ENCODE measurements at places on chromosomes 7 and 10. TPM values are rescaled to one million over a fixed set of nuclear protein-coding genes. Genes with fewer than 3 reads are reported as not detected.

- DNase-seq, result no peak
Measured at GRCh38 chr7:17690030-17690429, 250.3 kb downstream of the SNX13 start.

DNA sequence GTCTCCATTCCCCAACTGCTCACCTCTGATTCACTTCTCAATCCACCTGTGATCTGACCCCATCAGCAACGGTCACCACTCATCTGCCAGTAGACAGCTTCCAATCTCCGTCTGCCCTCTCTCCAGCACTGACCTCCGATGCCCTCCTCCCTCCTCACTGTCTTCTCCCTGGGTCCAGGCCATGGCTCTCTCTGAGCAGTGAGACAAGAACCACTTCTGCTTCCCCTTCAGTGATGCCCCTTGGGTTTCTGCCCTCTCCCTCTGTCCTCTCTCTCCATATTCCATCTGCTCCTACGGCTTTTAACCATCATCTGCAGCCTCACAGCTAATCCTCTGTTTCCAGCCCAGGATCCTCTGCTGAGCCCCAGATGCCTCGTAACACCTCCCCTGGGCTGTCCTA lies 55.5 kb upstream of the OPALIN start:
- no peak for DNase-seq

Gene GAD2
- total RNA-seq, result not detected

DNA sequence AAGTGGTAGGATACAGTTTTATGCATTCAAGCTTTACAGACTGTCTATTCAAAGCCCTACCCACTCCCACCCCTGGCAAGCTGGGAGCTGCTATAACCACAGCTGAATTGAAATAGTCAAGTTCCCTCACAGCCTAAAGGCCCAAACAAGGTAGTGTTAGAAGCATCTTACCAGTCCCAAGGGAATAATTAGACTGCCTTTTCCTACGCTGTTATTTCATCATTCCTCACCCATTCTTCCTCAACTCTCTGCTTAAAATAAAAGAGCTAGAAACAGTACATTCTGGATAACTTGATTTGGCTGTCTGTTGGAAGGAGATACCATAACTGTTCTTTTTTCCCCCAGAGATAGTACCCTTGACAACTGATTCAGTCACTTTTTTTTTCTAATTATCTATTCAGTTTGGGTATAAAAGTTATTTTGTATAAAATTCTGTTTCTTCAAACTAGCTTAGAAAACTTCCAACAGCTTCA lies 54.0 kb downstream of the RAPGEF5 start:
- no peak for DNase-seq

- no peak for DNase-seq
Measured at GRCh38 chr7:84022009-84022408, 172.6 kb downstream of the SEMA3A start.

DNA sequence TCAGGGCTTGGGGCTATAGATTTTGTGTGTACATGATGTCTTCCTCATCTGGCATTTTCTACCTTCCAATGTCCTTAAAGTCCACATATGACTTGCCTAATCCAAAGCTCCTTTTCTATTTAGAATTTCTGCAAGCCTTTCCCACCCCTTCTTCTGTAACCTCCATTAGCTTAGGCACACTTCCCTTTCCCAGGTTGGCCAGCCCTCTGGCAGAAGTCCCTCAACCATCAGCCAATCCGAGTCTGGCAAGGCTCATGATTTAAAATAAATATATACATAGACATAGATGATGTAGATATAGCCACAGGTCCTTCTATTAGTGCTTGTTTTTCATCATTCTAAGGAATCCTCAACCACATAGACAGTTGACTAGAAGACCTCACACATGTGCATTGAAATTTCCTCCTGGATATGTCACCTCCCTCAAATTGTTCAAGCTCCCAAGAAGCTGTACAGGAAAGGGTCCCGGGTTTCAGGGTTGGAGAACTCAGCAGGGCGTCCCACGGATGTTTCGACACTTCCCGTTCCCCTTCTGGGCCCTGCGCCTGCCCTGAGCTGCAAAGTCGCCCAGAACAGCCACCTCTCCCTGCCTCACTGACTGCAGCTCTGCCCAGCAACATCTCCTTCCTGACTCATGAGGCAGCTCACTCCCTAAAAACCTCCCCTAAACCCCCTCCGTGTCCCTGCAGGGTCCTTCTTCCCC lies 20.4 kb upstream of the PIK3AP1 start:
- peak; percentile 68 for DNase-seq

DNA sequence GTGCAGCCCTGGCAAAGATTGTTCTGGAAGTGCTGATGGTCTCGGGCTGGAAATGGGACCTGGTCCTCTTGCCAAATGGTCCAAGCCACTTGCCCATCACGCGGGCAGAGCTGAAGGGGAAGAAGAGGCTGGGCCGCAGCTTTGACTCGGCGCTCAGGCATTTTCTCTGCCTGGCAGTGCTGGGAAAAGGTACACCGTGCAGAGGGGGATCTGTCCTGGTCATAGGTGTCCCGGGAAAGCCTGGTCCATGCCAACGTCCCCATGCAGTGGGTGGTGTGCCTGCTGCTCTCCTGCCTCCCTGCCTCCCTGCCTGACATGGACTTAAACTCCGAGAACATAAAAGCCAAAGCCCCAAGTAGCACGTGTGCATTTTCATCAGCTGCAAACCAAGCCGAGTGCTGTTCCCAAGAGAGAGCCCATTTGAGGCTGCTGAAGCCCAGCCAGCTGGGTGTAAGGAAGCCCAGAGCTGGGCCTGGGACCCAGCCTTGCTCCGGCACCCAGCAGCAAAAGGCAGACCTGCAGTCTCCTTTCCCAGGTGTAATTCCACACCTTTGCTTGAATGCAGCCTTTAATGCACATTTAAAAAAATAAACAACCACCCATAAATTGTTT lies 72.7 kb downstream of the TCERG1L start:
- DNase-seq, result no peak

Measured in sciatic nerve (tissue), 2 donors.